Activated CD8-positive, alpha-beta T cell treated with anti-CD3 and anti-CD28 coated beads for 36 hours (primary cell): ENCODE measurements at places on chromosomes 7 and 10.
A peak's percentile ranks its signal among the peaks of the same experiment; 100 is the strongest.

DNA sequence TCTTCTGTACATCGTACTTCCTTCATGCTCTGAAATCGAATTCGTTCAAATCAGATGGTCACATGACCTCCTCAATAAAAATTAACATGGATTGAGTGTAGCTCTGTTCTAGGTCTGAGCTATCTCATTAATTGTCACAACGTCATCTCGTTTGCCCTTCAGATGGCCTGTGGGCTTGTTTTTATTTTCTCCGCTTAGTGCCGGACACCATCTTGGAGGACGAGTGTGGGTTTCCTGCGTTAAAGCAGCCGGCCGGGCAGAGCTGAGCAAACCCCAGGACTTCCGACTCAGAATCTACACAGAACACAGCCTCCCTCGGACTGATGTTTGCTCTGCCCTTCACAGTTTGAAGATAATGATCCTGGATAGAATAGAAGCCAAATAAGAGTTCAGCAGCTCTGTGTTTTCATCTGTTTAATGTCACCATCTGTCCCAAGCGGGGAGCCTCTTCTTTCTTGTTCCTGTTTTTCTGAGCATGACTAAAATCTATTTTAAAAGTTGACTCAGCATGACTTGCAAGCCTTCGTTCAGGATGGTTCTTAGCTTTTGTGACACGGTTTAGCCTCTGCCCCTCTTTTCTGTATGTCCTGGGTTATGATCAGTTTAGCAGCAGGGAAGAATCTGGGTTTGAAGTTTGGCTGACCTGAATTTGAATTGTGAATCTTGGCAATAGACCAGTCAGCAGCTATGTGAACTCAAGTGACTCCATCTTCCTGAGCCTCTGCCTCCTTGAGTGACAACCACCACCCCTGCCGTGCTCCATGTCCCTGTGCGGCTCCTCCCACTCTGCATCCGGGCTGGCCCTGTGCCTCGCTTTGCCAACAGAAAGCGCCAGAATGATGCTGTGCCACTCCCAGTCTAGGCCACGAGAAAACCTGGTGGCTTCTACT, 30.6 kb upstream of the GALNTL5 start:
- peak; percentile 33 for DNase-seq

DNA sequence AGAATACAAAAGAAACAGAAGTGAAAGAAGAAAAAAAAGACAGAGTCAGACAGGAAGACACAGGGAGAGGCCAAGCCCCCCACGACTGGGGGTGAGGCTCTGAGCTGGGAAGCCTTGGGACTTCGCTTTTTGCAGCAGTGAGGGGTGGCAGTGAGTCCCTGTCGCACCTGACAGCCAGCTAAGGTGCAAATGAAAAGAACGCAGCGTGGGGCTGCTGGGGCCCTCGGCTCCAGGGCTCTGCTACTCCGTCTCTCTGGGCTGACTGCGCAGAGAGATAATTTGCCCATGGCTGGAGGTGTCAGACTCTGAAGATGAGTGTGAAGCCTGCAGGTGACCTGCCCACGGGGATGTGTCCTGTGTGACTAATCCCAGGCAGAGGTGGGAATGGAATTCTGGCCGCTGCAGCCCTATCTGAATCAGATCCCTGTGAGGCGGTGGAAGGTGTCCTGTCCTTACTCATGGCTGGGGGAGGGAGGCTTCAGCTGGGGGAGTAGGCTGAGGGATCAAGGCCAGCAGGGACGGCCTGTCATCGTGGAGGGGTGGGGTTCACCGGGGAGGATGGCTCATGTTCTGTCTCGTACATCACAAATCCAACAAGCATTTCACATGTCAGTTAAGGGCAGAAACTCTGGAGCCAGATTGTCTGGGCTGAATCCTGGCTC, 96.4 kb downstream of the SLIT1 start:
- no peak for DNase-seq

DNA sequence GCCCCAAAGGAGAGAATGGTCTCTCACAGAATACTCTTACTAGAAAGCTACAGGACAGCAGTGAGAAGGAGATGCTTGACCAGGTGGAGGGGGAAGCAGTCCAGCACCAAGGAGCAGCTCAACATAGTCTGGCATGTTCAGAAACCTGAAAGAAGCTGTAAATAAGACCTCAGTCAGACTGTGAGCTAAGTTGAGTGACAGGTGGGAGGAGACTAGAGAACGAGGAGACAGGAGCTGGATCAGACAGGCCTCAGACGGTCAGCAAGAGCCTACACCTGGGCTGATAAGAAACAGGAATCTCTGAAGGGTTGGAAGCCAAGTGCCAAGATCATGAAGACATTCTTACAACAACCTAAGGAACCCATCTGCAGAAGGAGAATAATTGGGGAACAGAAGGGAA, 54.5 kb downstream of the ELMO1 start:
- no peak for DNase-seq

DNA sequence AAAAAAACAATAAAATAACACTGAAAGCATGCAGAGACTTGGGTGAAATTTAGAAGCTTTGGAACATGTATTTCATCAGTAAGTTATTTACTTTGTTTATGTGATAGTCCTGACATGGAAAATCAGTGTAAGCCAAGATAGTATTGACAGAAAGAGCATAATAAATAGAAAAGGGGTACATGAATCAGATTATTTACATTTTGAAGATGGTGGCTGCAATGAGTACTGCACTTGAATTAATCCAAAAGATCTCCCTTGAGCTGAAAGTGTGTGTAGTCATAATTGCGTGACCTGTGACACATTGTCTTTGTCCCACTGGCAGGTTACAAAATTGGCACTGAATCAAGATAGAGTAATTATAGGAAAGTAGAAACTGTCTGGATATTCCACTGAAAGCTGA, 562.9 kb downstream of the GFRA1 start:
- DNase-seq = no peak

- no peak for DNase-seq
Observed at GRCh38 chr10:101597091-101597900, 9.2 kb downstream of the DPCD start.

GRCh38 chr10:102603946-102604345, 40.3 kb upstream of the TRIM8 start:
- no peak for DNase-seq

GRCh38 chr10:124728830-124729661, 15.1 kb downstream of the FAM53B start:
- no peak for DNase-seq

DNA sequence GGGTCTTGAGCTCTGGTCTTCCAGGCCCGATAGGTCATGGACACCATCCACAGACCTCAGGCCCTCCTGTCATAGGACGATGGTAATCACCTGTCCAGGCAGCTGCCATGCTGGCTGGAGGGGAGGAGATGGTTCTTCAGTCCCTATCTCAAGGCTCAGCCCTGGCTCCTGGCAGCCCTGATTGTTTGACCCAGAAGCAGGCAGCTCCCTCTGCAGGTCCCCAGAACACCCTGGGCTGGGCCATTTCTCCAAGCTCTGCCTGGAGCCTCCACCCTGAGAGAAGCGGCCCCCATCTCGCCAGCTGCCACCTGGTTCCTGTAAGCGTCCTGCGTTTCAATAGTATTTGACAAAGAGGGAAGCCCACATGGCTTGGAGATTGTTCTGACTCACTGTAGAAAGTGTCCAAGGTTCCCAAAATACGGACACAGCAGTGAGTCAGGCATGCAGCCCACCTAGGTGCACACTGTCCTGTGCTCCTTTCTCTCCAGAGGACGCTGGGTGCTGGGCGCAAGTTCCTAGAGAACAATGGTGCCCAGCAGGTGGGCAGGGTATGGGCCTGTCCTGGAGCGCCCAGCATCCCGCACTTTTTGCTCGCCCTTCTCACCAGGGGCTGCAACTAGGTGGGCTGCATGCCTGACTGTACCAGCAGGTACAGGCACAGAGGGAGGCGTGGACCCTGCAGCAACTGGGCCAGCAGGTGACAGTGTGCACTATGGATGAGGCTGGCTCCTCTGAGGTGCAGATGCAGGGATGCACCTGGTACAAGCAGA, 72.4 kb upstream of the EBF3 start:
- DNase-seq = no peak

GRCh38 chr7:20229646-20230500, 12.7 kb upstream of the MACC1 start:
- no peak for DNase-seq

GRCh38 chr10:66642217-66642616, 283.6 kb upstream of the LRRTM3 start:
- no peak for DNase-seq
